ENCODE measurements at places on chromosomes 7 and 10.

DNA sequence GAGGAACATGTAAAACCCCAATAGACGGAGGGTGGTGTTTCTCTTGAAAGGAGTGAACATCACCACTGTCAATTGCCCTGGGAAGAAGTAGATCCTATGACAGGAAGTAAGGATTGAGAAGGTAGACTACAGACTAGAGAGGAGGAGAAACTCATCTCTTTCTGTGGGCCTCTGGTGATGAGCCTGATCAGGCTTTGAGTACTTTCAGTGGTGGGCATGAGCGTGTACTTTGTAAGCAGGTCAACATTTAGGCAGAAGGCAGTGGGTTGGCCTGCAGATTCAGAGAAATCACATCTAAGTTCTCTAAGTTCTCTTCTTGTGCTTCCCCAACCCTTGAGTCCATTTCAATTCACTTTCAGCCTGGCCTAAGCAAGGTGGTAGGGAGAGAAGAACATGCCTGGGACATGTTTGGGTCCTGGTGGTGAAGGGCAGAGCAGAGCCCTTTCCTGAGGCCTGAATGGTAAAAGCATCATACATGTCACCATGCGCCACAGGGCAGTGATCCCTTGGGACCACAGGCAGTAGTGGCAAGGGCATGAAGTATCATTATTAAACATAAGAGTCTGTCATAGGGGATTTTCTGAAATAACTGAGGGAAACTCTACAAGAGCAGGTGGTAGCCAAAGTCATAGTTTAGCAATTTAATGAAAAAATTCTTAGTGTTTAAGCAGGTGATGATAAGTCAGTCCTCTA, 56.4 kb upstream of the ANKRD1 start:
- DNase-seq, result no peak

DNA sequence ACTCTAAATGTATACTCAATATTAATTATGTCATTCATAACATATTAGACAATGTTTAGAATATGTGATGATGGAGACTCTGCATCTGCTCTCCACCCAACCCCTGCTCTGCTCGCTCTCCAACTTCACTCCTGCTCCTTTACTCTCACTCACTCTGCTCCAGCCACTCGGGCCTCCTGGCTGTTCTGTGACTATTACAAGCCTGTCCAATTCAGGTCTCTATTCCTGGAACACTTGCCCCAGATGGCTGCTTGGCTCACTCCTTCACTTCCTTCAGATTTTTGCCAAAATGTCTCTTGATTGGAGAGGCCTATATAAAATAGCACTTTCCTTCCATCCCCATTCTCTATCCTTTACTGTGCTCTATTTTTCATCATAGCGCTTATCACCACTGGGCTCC, 84.8 kb downstream of the HBP1 start:
- no peak for DNase-seq

DNA sequence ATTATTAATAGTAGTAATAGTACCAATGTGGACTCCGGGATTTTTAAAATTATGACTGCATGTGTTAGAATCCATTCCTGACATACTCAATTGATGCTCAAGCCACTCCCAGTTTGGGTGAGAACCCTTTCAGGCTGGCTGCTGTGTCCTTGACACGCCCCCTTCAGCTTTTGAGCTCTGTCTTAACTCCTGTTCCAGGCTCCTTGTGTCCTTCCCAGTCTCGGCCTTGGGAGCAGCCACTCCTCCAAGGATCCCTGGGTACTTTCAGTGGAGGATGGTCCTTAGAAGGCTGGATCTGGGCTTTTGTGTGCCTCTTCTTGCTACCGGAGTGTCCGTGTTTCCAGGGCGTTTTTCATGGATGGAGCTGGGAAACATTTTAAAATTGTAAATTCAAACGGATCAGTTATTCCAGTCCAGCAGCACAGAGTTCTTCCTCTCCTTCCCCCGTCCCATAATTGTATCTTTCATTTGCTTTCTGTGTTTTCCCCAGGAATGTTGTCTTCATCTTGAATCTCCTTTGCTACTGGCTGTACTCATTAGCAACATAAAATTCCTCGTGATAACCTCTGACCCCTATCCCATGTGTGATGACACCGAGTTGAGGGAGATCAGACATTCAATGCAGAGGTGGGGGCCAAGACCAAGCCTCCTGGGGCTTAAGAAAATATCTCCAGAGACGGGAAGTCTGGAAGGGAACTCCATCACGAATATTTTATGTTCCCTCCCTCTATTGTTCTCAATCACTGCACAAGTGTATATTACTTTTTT, 40.0 kb upstream of the PFKFB3 start:
- no peak for DNase-seq

DNA sequence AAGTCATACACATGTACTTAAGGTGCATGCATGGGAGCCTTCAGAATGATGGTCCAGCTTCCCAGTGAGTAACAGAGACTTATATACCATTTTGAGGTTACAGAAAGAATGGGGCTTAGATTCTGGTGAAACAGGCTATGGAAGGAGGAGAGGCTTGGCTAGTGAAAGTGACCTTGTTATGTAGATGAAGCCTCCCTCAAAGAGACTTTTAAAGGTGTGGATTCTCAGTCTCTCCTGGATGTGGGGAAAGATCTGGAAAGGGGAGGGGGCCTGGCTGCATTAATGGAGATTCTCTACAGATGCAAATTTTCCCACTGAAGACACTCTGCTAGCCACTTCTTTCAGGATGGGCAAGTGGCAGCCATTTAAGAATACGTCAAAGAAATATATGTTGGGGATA, 5.5 kb downstream of the RASSF4 start:
- no peak for DNase-seq

DNA sequence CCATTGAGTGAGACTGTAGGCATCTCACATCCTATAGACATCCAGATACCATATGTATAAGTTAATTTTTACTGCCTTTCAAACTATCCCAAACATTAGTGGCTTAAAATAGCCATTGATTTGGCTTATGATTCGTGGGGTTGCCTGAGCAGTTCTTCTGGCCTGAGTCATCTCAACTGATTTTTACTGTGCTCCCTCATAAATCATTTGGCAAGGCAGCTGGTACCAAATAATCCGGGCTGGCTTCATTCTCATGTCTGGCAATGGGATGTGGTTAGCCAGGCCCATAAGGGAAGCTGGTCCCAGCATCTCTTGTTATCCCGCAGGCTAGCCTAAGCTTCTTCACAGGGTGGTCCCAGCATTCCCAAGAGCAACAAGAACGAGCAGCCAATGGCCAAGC, 6.7 kb upstream of the LRGUK start:
- DNase-seq, result no peak

DNA sequence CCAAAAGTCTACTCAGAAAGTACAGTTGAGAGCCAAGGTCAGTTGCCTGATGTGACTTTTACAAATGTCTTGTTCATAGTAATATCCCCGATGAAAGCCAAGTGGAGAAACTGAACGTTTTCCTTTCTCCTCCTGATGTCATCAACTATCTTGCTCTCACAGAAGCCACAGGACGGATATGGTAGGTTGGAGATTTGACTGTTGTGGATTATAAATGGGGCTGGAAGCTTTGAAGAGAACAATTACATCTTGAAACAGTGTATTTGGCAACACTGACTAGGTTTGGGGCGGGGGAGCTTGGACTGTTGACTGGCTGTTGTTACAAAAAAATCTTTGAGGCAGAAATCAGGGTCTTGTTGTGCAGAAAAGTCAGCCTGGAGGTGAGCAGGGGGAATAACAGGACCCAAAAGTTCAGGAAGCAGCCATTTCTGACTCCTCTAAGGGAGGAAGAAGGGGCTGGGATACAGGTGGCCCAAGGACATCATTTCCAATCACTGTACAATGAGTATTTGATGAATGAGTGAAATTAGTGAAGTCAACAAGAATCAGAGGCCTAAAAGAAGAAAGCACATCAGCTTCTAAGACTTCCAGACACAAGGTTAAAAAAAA, 24.3 kb downstream of the PLEKHS1 start:
- DNase-seq, result no peak

DNA sequence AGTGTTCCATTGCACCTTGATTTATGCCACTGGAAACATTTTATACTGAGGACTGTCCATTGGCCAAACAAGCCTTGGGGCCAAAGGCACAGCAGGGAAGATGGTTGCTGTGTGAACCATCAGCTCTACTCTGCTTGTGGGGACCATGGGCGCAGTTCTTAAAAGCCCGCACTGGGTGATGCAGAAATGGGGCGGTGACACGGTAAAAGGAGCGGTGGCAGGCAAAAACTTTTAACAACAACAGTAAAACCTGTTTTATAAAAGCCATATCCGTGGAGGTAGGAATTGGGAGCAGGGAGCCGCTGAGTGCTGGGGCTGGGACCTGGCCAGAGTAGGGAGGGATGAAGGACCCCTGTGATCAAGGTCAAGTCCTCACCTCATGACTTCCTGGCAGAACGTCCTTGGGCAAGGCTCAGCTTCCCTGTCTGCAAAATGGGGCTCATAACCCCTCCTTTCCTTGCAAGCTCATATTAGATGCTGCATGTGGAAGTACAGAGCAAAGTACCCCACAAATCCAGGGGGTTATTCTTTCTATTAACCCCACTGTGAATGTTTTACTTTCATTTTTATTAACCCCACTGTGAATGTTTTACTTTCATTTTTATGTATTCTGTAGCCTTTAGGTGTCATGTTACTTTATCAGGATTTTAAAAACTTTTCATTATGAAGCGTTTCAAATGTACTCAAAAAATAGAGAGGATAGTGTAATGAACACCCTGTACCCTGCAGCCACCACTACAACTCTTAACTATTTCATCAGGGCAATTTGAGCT, 78.3 kb downstream of the GRK5 start:
- DNase-seq, result no peak

- no peak for DNase-seq
Measured at GRCh38 chr7:16284581-16284980, 136.8 kb downstream of the CRPPA start.

GRCh38 chr7:138720286-138720685, 19.1 kb upstream of the SVOPL start:
- DNase-seq, result peak; percentile 43

- no peak for DNase-seq
Measured at GRCh38 chr7:86790383-86790782, 146.7 kb downstream of the GRM3 start.

DNA sequence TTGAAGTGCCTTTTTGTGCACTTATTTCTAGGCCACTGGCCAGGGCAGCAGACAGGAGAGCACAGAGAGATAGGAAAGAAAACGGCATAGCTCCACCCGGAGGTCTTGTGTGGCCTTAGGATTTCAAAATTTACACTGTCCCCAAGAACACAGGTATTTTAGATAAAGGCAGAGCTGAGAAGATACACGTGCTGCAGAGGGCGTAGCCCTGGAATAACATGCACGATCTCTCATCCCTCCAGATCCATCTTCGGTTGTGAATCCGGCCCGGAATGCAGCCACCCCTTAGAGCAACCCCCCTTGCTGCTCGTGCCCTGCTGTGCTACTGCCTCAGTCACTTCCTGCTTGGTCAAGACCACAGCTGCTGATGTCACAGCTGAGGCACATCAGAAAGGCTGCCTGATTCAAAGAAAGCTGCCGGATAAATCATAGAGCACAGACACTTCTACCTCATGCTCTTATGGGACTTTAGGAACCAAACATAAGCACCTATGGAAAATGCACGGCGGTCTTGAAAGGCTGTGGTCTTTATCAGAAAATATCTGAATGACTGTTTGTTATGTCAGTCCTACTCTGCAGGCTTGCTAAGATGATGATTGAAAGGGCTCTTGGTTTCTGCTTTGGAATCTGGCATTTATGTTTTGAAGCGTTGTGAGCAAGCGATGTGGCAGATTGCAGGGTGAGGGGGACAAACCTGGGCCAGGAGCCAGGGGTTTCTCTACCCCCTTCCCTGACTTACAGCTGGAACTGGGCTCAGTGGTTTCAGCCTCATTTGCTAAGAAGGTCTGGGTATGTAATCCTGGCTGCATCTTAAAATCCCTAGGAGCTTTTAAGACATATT, 152.0 kb downstream of the SVIL start:
- DNase-seq, result no peak

DNA sequence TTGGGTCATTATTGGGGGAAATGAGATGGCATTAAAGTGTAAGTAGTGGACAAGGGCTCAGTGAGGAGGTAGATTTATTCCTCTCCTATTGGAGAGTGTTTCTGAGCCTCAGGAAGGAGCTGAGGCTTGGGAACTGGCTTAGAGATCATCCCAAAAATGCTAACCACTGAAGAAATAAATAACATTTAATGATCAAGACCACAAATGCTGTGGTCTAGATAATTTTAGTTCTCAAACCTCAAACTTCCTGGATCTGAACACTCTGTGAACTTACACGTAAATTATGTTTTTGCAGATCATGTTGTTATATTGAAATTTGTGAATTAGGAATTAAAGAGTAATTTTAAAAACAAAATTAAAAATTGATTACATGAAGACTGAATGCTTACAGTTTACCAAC, 27.3 kb downstream of the MDFIC start:
- no peak for DNase-seq

GRCh38 chr10:10911471-10911921, 106.2 kb upstream of the CELF2 start:
- DNase-seq, result peak; percentile 87

DNA sequence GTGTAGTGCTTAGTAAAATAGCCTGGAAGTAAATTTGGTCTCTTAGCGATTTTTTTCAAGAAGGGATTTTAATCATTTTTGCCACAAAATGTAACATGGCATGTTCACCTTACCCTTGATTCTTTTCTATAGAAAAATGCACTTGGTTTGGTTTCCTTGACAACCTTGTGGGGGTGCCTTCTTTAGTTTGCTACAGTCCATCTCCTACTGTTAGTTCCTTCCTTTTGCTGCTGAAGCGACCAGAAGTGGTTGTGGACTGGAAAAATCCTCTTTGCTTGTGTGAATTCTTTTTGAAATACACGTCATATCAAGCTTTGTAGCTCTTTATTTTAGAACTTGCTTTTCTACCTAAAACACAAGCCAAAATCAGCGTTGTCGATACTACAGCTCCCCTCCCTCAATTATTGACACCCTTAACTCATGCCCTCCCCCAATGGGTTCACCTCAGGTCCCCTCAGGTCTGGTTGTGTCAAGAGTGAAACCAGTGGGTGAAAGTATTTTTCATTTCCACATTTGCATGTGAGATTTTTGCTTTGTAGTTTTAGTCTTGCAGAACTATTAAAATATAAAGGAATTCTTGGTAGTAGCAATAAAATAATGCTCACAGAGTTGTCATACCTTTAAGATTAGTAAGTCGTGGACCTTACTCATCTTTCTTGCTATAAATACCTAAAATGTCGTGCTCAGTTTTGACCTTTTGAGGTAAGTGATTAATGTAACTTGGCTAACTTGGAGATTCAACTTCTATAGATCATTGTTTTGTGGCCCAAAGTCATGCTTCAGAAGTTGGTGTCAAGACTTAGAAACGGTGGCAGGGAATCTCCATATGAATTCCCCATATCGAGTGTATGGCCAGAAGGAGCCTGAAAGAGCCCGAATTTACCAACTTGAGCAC, 1.5 kb downstream of the ACTR3B start:
- DNase-seq, result no peak

DNA sequence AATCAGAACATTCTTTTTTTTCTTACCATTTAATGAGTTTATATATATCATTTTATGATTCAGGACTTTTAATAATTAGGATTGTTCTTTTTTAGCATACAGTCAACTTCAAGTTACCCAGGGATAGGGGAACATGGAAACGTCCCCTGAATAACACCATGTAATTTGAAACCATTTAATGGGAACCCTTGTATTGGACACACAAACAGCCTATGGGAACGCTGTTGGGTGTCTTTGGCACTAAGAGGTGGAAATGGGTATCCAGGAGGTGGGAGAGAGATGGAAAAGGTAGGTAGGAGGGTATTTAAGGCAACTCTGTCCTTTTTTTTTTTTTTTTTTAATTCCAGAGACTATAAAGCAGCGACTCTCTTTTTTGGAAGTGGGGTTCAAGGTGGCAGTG, 2.6 kb downstream of the LUC7L2 start:
- DNase-seq, result peak; percentile 26

Data from RWPE1 (cell line).